ENCODE measurements at places on chromosomes 3 and 15.
A peak's percentile ranks its signal among the peaks of the same experiment; 100 is the strongest.

- no peak for DNase-seq
These were observed 5.8 kb upstream of the PLOD2 start for GRCh38 chr3:146166826-146167225.

DNA sequence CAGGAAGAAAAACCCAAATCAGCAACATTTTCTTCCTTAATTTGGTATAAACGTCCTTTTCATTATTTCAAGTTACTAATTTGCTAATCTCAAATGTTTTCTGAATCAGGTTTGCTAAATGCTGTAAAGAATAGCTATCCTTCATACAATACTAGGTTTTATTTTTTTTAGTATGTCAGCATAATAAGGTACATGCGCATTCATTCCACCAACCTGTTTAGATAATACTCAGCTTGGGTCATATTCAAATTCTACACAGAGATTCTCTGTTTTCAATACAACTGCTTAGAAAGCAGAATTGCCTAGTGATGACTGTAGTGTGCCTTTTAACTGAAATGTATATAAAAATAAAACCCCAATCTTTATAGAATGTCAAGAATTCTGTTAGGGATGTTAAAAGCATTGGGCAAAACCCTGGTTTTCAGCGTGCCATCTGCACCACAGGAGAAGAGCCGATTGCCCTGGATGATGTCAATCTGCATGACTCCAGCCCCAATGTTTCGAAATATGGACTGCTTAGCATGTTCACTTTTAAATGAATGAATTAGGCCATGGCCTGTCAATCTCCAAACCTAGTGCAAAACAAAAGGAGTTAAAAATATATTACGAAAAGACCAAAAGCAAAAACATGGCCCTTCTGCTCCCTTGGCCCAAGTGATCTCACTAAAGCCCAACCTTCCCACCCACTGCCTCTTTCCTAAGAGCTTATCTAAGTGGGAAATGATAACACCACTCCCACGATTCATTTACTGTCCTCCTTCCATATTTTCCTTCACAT lies 107.4 kb downstream of the GLDN start:
- DNase-seq, result no peak

DNA sequence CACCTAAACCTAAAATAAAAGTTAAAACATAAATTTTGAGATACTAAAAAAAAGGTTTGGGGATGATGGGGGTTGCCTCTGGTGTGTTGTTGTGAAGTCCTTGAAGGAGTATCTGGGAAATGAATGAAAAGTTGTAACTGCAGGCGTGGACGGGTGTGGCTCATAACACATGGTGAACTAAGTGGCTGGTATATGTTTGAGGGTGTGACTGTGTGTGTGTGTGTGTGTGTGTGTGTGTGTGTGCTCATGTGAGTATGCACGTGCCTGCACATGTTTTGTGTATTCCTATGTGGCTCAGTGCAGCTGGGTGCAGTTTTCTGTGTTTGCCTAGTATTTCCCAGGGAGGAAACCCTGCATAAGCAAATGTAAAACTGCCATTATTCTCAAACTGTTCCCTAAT lies 229.9 kb upstream of the TRIM42 start:
- no peak for DNase-seq

DNA sequence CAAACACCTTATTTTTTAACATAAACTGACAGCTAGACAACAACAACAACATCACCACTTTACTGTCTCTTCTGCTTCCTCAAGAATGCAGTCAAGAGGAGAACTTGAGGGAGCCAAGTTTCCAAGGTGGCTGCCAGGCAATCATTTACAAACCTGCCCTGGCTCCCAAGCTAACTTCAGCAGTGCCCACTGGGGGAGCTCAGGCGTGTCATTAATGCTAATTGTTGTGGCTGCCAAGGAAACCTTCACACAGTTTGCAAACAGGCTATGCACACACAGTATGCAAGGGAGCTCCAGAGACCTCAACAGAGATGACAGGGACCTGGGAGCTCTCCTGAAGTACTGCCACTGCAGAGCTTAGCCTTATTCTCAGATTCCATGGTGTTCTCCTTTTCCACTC lies 2.1 kb downstream of the DZIP1L start:
- no peak for DNase-seq

- DNase-seq, result peak; percentile 42
These were observed 10.6 kb upstream of the SFMBT1 start for GRCh38 chr3:53056442-53056841.

DNA sequence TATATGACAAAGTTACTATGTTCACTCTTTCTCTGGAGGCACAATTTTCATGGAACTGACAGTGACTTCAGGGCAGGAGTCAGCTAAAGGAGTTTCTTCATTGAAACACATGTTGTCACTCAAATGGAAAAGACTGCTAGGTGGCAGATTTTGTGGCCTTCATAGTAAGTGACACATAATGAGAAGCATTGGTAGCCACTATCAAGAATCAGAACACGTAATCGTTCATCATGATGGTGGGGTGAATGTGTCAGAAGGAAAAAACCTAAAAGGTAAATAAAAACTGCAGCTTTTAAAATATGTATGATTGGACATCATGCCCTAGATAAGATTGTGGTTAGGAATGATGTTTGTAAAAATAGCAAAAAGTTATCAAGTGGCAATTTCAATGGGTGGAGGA lies 1491.0 kb downstream of the SI start:
- no peak for DNase-seq

GRCh38 chr3:181311186-181311585 lies 321.6 kb upstream of the DNAJC19 start:
- no peak for DNase-seq

- DNase-seq, result no peak
These were observed 241.8 kb downstream of the WNT5A start for GRCh38 chr3:55245351-55245750.

DNA sequence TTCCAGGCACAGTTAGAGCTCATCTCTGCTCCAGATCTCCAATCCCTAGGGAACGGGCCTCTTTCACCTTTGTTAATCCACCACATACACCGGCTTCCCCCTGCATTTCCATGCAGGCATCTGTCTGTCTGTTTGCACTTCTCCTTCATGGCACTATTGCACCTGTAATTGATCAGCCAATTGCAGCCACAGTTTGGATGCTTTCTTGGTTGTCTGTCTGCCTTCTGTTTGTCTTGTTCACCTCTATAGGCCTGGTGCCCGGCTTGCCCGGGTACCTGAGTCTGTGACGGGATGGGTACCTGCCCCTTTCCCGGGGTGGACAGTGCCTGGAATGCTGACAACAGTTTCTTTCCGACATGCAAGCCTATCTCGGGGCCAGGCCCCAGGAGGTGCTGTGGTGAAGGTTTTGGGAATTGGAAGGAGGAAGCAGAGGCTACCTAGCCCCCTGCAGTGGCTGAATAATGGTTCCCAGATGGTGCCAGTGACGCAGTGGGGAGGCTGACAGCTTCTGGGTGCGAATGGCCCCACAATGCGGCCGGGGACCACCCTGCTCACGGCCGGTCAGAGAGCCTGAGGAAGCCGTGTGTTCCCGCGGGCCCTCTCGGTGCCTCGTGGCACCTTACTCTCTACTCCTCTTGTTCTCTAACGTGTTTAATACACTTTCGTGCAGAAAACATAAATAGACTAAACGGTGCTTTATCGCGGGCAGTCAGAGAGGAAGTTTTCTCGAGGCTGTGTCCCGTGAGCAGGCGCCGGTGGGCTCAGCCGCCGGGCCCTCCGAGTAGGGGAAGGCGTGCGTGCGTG lies 31.3 kb upstream of the RAB6B start:
- DNase-seq, result no peak

DNA sequence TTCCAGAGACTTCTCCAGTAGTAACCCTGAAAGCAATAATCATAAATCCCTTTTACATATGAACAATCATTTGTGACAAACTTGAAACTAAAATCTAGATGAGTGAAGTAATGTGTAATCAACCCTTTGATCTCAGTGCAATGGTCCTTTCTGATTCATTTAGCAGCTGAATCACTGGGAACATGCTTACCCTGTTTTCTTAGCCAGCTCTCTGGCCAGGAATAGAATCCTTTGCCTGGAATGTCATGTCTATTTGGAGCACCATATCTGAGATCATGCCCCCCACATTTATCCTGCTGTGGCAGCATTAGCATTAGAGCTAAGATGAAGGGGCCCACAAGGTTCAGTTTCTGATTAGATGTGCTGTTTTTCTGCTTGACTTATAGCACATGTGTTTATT lies 309.8 kb downstream of the OXSM start:
- DNase-seq, result no peak

GRCh38 chr15:59622289-59622688 lies 10.7 kb downstream of the GCNT3 start:
- DNase-seq, result peak; percentile 53

- peak; percentile 56 for DNase-seq
These were observed 821 bp downstream of the LINS1 start for GRCh38 chr15:100601163-100601562.

- no peak for DNase-seq
These were observed 41.9 kb downstream of the MEIS2 start for GRCh38 chr15:37058316-37058985.

DNA sequence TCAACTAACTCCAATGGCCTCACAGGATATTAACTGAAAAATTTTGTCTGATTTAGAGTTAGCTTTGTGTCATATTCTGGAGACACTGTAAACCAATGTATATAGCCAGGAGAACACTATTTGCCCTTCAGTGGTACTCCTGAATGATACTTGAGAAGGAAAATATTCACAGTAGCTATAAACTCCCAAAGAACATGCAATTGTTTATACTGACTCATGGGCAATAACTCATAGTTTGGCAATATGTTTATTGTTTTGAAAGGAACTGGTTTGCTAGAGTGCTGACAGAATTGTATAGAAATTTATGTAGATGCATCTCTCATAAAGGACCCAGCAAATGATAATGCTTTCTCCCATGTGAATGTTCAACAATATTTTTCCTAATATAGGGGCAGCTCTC lies 537.6 kb downstream of the PLOD2 start:
- no peak for DNase-seq

DNA sequence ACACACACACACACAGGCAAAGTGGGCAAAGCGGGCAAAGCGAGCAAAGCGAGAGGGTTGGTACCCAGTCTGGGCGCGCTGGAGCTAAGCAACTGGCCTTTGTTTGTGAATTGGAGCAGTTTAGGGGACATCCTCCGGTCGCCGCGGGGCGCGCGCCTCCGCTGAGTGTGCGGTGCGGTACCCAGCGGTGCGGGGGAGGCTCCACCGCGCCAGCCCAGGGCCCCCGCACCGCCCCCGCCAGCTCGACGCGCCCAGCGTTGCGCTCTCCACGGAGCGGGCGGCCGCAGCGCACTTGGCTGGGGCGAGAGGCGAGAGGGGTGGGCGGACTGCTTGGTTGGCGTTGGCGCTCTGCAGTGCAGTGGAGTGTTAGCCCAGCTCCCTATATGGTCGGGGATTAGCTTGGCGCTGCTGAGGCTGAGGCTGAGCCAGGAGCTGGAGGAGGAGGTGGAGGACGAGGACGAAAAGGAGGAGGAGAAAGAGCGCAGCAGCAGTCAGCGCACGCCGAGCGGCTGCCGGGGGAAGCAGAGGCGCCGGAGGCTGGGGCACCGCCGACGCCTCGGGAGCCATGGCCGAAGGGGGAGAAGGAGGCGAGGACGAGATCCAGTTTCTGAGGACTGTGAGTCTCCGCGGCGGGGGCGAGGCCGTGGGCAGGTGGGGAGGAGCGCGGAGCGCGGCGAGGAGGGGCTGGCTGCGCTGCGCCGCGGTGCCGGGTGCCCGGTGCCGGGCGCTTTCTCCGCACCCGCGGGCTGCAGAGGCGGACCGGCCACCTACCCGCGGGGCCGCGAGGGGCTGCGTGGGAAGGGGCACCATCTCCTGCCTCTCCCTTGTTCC lies at the start of gene RYR3:
TSS of gene RYR3 (plus strand) at position 487 of the 831 bp plus-strand sequence. CDS start at position 566, 79 bp downstream.
- DNase-seq, result no peak

- no peak for DNase-seq
These were observed 74.7 kb downstream of the XXYLT1 start for GRCh38 chr3:195196266-195196665.

DNA sequence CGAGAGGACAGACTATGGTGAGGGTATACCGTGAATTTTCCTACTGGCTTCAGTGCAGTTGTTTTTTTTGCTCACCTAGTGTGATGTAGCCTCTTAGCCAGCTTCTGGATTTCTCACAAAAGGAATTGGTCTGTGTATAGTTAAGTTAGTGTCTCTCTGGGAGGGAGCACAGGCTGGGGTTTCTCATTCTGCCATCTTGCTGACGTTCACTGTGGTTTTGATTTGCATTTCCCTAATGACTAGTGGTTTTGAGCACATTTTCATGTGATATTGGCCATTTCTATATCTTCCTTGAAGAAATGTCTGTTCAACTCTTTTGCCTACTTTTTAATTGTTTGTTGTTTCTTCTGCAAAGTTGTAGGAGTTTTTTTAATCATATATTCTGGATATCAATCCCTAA lies 2.2 kb upstream of the CD86 start:
- DNase-seq, result no peak

GRCh38 chr3:133868758-133869475 lies 26.8 kb downstream of the RAB6B start:
- no peak for DNase-seq

- no peak for DNase-seq
These were observed 5.6 kb upstream of the CCDC13 start for GRCh38 chr3:42778644-42779043.

GRCh38 chr3:31232055-31233025 lies 300.4 kb upstream of the STT3B start:
- peak; percentile 87 for DNase-seq

- no peak for DNase-seq
These were observed 190.3 kb downstream of the OPA1 start for GRCh38 chr3:193783166-193783896.

- DNase-seq, result no peak
These were observed 20.8 kb upstream of the APH1B start for GRCh38 chr15:63256433-63257274.

DNA sequence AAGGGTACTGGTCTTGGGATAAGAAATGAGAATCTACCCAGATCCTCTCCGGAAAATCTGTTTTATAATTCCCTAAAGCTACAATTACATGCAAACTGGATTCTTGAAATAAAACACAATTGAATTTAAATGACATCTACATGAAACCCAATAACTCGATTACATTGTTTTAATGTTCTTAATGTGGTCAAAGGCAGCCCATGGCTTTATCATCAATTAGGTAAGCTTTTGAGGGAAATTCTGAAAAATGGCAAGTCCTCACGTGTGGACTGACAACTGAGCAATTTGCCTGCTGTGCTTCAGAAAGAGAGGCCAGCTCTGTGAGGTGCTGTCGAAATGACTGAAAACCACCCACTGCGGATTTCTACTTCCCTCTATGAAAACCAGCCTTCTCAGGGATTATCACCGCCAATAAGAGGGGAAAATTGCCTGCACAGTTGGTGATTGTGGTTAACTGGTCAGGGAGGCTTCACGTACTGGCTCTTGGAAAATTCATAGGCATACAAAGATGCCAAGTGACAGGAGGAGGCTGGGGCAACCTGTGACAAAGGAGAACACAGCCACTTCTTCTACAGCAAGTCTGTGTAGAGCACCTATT lies 200.8 kb upstream of the SLCO3A1 start:
- DNase-seq, result peak; percentile 0

- DNase-seq, result no peak
These were observed 605.7 kb upstream of the CFAP20DC start for GRCh38 chr3:59655418-59656015.
